ENCODE measurements at places on chromosomes 7 and 10.

- no peak for DNase-seq
These were observed 205.9 kb downstream of the SEC23IP start for GRCh38 chr10:120098232-120098930.

DNA sequence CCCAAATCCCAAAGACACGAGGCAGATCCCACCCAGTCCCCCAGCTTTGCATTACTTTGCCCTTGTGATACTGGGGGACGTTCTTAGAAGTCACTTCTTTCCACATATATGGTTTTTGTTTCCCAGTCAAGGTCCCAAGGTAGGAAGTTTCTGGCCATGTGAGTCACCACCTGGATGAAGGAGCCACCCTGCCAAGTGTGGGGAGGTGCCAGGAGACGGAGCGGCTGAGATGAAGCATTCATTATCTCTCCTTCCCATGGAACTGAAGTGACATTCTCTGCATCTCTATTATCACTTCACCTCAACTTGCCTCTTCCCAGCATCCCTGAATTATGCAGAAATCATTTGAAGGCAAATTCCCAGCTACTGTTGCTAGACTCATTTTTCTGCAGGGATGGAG is 136.2 kb upstream of the INSYN2A start:
- DNase-seq = no peak

GRCh38 chr7:115707258-115708012 is 323.1 kb downstream of the TFEC start:
- no peak for DNase-seq

DNA sequence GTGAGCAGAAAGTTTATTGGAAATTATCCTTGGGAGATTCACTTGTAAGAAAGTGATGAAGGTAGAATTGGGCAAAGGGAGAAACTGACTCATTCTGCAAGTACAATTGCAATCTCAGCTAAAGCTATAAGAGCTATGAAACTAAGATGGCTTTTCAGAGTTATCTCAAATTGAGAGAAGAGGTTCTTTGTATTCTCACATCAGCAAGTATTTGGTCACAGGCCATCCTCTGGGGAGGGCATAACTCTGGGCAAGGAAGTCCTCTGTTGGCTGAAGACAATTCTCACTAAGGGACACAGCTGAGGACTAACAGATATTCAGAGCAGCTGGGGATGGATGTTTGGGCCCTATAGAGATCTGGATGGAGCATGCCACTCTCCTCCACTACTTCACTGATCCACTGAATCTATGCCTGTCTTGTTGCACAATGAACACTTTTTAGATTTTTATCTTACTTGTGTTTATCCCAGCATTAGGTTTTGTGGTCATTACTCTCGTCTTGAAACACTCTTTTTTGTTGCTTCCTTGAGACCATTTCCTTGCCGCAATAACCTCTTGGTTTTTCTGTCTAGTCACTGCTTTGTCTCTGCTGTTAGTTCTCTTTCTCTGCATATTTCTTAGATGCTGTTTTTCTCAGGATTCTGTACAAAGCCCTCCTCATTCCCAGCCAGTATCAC is 115.1 kb downstream of the GNAI1 start:
- DNase-seq = no peak

DNA sequence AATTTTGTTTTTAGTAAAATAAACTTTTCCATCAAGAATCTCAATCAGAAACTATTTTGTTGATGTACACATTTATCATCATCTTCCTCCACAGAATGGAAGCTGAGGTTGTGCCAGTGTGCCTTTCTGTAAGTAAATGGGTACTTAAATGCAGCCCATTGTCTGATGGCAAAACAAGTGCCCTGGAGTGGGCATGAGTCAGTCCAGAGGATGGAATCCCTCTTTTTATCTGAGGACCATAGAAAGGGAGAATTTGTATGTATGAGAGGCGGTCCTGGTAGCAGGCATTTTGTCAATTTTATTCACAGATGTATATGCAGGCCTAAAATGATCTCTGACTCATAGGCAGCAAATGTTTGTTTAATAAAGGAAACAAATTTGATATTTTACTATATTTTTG is 102.1 kb upstream of the MAGI2 start:
- no peak for DNase-seq

DNA sequence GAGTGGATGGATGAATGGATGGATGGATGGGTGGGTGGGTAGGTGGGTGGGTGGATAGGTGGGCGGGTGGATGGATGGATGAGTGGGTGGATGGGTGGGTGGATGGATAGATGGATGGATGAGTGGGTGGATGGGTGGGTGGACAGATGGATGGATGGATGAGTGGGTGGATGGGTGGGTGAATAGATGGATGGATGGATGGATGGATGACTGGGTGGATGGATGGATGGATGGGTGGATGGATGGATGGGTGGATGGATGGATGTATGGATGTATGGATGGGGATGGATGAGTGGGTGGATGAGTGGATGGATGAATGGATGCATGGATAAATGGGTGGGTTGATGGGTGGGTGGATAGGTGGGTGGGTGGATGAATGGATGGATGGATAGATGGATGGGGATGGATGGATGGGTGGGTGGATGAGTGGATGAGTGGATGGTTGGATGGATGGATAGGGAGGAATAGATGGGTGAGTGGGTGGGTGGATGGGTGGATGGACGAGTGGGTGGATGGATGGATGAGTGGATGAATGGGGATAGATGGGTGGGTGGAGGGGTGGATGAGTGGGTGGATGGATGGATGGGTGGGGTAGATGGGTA is 43.8 kb downstream of the MICALL2 start:
- DNase-seq = no peak

All from activated CD8-positive, alpha-beta memory T cell treated with anti-CD3 and anti-CD28 coated beads for 1 hour (primary cell).